Activated CD4-positive, alpha-beta T cell treated with anti-CD3 and anti-CD28 coated beads for 4 hours (primary cell): ENCODE measurements at places on chromosomes 4 and X.

- DNase-seq = no peak
These were observed 14.4 kb upstream of the DUSP9 start for GRCh38 chrX:153632595-153632946.

- no peak for DNase-seq
These were observed 244.3 kb downstream of the RBMX2 start for GRCh38 chrX:130645955-130646583.

DNA sequence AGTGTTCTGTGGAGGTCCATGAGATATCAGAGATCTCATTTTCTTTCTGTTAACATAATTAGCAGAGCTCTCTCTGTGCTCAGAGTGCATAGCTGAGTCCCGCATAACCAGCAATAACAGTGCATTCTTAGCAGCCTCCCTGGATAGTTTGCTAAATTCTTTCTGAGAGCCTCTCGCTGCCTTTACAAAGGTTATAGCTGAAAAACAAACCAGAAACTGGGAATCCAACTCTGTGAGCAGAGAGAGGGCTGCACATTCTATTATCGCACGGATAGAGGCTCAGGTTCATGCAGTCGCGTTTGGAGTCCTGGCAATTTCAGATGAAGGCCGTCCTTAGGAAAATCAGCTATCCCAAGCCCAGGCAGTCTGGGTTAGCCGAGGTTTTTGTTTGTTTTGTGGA, 1.2 kb downstream of the ENPP6 start:
- no peak for DNase-seq

GRCh38 chr4:6568689-6569332, 6.2 kb upstream of the MAN2B2 start:
- DNase-seq = no peak

GRCh38 chrX:78687586-78687985, 28.5 kb upstream of the RTL3 start:
- no peak for DNase-seq

- DNase-seq = no peak
These were observed 1000.1 kb upstream of the LCORL start for GRCh38 chr4:19021617-19022016.

GRCh38 chr4:23015821-23016220, 323.1 kb downstream of the GBA3 start:
- no peak for DNase-seq
